ENCODE measurements at places on chromosomes 1 and 21.
A peak's percentile ranks its signal among the peaks of the same experiment; 100 is the strongest.

DNA sequence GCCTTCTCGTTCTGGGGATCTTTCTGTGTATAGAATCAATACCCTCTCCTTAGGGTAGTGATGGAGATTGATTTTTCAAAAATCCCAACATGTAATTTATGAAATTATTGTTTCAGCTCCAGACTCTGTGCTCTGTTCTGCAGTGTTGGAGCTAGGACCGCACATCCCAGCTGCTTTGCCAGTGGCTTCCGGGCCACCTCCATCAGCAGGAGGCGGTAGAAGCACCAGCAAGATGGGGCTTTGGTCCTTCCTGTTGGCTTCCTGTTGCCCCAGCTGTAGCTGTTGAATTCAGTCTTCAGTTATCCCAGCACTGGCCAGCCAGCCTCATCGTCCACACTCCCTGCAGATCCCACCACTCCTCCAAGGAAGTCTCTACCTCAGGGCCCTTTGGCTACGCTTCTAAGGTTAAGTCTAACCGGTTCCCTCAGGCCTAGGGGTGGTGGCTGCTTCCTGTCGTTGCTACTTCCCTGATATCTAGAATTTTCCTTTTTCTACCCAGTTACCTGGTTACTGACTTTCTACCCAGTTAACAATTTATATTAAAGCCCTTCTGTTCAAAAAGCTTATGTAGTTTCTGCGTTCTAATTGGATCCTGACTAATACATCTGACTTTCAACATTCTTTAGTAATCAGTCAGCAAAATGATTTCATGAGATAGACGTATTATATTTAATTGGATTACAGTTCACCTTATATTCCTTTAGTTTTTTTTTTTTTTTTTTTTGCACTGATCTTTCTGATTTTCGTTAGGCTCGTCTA, 24.6 kb downstream of the GALNT2 start:
- H3K27ac ChIP-seq = no peak overlapping the region
- peaks cover 22% of the 10 kb centered on the region for H3K4me1 ChIP-seq
- peaks cover 10% of the 10 kb centered on the region for H3K36me3 ChIP-seq
- DNase-seq = no peak

GRCh38 chr1:48947761-48948537, 171.3 kb upstream of the BEND5 start:
- no peak for DNase-seq
- no peak overlapping the region for H3K27ac ChIP-seq
- H3K4me3 ChIP-seq = no peak overlapping the region
- no peaks in the 10 kb centered on the region for H3K36me3 ChIP-seq

DNA sequence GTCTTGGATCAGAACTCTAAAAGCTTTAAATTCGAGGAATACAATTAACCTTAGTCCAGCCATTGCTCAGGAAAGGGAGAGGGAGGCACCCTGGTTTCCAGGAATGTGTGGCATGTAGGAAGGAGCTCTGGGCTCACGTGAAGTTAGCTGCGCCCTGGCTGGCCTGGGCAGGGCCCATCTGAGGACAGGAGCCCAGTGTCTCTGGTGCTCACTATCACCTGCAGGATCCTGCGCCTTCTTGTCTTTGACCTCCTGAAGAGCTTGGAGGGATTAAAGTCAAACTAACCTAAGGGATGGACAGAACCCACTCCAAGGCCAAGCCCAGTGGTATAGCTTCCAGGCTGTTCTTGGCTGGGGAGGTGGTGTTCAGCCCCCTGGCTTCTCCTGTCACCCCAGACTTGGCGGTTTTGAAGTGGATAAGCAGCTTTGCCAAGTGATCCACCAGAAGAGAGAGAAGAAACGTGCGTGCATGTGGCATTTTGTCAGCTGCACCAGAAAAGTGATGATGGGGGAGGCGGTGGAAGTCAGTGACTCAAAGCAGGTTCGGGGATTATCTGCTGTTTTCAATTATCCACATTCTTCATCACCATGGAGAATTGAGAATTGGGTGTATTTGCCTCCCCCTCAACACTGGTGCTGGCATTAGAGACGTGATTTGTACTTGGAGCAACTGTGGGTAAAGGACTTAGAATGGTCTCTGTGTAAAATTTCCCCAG, 11.9 kb upstream of the KCNN3 start:
- DNase-seq = no peak
- H3K27ac ChIP-seq = peak overlapping the region; percentile 38
- no peak overlapping the region for H3K4me3 ChIP-seq

- no peaks in the 10 kb centered on the region for H3K36me3 ChIP-seq
- H3K4me3 ChIP-seq = no peak overlapping the region
- no peak overlapping the region for H3K27ac ChIP-seq
Observed at GRCh38 chr21:22880573-22880972, 1882.4 kb downstream of the NCAM2 start.

GRCh38 chr1:200869753-200870391, 2.9 kb upstream of the GPR25 start:
- peak overlapping the region; percentile 68 for H3K4me3 ChIP-seq
- DNase-seq = no peak
- H3K4me1 ChIP-seq = peaks cover 47% of the 10 kb centered on the region
- H3K36me3 ChIP-seq = no peaks in the 10 kb centered on the region
- peak overlapping the region; percentile 91 for H3K27ac ChIP-seq

DNA sequence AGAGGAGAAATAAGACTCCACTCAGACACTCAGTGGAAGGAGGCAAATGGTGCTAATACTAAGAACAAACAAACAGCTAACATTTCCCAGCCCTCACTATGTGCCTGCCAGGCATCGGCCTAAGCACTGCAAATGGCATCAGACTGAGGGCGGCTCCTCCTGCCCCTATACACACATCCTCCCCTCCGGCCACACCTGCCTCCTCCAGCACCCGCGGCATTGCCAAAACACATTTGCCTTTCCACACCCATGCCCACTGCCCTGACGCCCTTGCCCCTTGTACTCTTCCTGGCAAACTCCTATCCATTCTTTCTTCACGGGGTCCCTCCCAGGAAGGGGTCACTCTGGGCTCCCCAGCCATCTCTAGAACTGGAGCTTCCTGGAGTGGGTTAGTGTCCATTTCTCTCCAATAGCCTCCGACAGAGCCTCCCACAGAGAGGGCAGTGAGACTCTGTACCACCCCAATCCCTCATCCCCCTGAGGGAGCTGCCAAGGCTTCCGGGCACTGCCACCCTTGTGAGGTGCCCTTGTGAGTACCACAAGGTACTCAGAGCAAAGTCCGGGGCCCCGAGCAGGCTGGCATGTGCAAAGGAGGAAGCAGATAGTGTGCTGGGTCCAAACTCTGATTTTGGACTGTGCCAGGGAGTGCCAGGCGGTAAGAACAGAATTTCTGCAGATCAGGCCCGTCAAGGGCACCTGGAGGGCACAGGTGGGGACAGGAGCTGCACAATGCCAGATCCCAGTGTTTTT, 959 bp downstream of the AKR7A3 start:
- peaks cover 4% of the 10 kb centered on the region for H3K36me3 ChIP-seq
- H3K4me3 ChIP-seq = peak overlapping the region; percentile 67
- H3K27me3 ChIP-seq = peaks cover 8% of the 10 kb centered on the region
- peak overlapping the region; percentile 54 for H3K27ac ChIP-seq
- no peak for DNase-seq
- peaks cover 8% of the 10 kb centered on the region for H3K4me1 ChIP-seq

DNA sequence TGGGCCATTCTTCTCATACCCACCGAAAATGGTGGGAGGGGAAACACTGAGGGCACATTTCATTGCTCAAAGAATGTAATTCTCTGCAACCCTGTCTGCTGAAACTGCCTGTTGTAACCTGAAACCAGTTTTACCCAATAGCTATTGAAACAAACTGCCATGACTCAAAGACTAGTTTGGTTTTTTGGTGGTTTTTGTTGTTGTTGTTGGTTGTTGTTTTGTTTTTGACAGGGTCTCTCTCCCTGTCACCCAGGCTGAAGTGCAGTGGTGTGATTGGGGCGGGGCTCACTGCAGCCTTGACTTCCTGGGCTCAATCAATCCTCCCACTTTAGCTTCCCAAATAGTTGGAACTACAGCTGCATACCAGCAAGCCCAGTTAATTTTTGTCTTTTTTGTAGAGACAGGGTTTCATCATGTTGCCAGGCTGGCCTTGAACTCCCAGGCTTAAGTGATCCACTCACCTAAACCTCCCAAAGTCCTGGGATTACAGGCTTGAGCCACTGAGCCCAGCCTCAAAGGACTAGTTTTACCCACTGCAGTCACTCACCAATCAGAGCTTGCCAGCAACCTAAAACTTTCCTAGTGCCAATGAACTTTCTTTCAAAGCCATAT, 2.1 kb upstream of the IPP start:
- H3K27ac ChIP-seq = no peak overlapping the region
- H3K4me1 ChIP-seq = peaks cover 7% of the 10 kb centered on the region
- DNase-seq = no peak

- H3K36me3 ChIP-seq = no peaks in the 10 kb centered on the region
- no peak overlapping the region for H3K4me3 ChIP-seq
- peaks cover 14% of the 10 kb centered on the region for H3K27me3 ChIP-seq
- H3K27ac ChIP-seq = no peak overlapping the region
Observed at GRCh38 chr1:199287647-199288046, 648.8 kb downstream of the PTPRC start.

- no peaks in the 10 kb centered on the region for H3K4me1 ChIP-seq
- H3K27ac ChIP-seq = no peak overlapping the region
- H3K36me3 ChIP-seq = no peaks in the 10 kb centered on the region
- no peak overlapping the region for H3K4me3 ChIP-seq
Observed at GRCh38 chr21:38120984-38121855, 135.6 kb upstream of the KCNJ15 start.

- H3K27me3 ChIP-seq = peaks cover 14% of the 10 kb centered on the region
- DNase-seq = no peak
- no peak overlapping the region for H3K4me3 ChIP-seq
Observed at GRCh38 chr1:48005253-48006117, 8.3 kb upstream of the TRABD2B start.

GRCh38 chr1:225834417-225835329, 24.7 kb downstream of the EPHX1 start:
- no peaks in the 10 kb centered on the region for H3K4me1 ChIP-seq
- no peaks in the 10 kb centered on the region for H3K36me3 ChIP-seq
- no peak overlapping the region for H3K4me3 ChIP-seq
- H3K27me3 ChIP-seq = no peaks in the 10 kb centered on the region

DNA sequence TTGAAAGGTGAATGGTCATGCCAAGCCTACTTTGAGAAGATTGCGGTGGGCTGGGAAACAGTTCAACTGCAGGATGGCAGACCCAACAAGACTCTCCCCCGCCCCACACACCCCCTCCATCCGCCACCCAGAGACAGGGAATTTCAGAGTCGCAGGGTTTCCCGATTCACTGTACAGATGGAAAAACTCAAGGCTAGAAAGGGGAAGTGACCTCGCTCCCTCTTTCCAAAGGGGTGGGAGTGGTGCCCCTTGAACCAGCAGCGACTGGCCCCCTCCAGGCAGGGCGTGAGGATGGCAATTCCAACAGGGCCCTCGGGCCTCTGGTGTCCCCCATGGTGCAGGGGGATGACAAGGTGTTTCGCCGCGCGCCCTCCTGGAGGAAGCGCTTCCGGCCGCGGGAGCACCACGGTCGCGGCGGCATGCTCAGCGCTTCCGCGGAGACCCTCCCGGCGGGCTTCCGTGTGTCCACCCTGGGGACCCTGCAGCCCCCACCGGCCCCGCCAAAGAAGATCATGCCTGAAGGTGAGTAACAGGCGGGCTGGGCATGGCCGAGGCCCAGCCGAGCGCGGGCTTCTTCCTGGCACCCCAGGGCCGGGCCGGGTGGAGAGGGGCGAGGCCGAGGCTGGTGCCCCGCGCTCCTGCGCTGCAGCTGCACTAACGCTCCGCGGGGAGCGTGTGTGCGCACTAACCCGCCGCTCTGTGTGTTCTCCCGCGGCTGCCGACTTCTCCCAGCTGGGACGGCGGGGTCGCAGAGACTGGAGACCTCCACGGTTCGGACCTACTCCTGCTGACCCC, 10.4 kb downstream of the MYOG start:
- no peak overlapping the region for H3K4me3 ChIP-seq
- H3K27ac ChIP-seq = no peak overlapping the region

GRCh38 chr1:55582084-55582483, 366.9 kb upstream of the USP24 start:
- no peak overlapping the region for H3K4me3 ChIP-seq
- H3K36me3 ChIP-seq = no peaks in the 10 kb centered on the region
- no peak overlapping the region for H3K27ac ChIP-seq
- no peaks in the 10 kb centered on the region for H3K4me1 ChIP-seq

DNA sequence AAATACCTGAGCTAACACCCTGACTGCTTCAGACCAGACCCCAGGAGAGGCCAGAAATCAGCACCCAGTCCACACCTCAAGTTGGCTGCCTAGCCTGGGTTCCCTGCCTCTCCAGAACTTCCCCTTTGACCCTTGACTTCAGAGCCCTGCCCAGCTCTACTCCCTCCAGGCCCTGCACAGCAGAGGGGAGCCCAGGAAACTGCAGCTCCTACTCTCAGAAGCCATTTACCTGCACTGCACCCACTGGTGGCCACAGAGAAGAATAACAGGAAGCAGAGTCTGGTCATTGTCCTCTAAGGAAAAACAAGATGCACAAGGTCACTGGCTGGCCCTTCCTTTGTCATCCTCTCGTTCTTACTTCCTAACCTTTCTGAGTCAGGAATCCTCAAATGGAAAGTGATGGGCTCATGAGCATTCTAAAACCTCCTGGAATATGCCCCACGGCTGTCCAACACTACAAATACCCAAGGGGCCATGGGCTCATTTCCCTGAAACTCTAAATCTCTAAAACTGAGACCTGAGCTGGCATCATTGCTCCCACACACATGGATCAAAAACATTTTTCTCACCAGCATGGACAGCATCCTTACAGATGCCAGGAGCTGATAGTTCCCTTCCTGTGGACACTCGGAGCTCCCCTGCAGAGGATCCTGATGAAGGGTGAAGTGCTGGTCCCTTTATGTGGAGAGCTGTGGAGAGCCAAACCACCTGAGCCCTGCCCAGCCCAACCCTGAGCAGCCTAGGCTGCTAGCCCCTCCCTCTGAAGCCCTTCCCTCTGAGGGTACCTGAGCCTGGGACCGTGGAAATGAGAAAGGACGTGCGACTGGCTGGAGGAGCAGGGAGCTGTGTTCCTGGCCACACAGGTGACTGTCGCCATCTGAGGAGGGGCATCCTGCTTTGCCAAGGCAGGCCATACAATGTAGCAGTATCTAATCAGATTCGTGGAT, at the start of gene ITLN2:
ITLN2 (minus strand) TSS at position 652 of the 947 bp plus-strand sequence; CDS start at position 584, 68 bp downstream.
- no peak within 1 kb of the TSS for H3K27ac ChIP-seq
- peak; percentile 22 for DNase-seq
- no peaks in the 10 kb centered on the region for H3K27me3 ChIP-seq
- H3K36me3 ChIP-seq = no peaks in the 10 kb centered on the region

DNA sequence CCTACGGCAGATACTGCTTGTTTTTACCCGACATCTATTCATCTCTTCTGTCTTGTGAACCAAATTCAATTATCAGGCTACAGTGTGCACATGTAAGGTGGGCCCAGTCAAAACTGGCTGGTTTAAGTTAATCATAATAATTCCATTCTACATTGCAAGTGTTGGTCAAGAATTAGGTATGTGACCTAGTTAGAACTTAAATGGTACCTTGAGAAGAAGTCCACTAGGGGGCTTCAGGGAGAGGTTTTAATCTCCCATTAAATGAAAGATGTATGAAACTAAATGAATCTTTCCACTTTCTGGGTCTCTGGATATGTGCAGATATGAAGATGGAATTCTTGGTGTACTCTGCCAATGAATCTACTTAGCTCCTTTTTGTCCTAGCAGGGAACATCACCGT, 187.1 kb downstream of the CDC42BPA start:
- H3K27ac ChIP-seq = no peak overlapping the region
- DNase-seq = no peak
- peaks cover 19% of the 10 kb centered on the region for H3K27me3 ChIP-seq
- H3K36me3 ChIP-seq = no peaks in the 10 kb centered on the region
- no peak overlapping the region for H3K4me3 ChIP-seq
- H3K4me1 ChIP-seq = no peaks in the 10 kb centered on the region

GRCh38 chr21:36461277-36461917, 18.5 kb downstream of the CLDN14 start:
- peaks cover 53% of the 10 kb centered on the region for H3K27me3 ChIP-seq
- H3K36me3 ChIP-seq = peaks cover 2% of the 10 kb centered on the region
- no peak overlapping the region for H3K27ac ChIP-seq
- no peak for DNase-seq

All from effector memory CD8-positive, alpha-beta T cell (primary cell).